ENCODE measurements at places on chromosomes 3 and 15.

DNA sequence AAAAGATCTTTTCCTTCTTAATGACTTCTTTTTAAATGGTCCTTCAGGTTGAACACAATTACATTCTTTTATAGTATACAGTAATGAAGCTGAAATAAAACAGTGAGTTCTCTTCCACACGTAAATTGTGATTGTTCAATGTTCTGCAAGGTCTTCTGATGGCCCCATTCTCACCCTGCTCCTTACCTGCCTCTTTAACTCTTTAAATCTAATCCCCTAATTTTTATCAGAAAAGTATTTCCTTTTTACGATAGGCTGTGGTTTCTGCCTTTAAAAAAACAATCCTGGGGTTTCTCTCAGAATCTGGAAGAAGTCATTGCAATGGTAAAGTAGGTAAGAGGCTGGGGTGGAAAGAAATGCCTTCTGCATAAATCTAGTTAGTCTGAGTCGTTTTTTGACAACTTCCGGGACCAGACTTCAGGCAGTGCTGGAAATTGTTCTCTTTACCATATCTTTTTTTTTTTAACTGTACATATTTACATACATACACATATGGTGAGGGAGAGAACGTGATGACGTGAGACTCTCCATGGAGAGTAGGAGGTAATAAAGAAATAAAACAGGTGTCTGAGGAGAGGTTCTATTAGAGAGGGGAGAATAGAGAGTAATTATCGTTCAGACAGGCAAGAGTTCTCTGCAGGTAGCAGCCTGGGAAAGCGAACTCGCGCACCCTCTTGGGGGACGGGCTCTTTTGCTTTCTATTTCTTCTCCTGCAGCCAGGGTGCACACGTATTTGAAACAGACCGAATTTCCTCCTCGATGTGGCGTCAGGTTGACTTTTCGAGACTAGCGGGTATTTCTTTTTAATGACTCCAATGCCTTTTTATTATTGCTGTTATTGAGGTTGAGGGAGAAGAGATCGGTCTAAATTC lies at the start of gene SIDT1:
Gene SIDT1, plus strand, starts transcription at position 730 of the 872 bp plus-strand sequence. CDS start 467 bp downstream, outside the sequence.
- DNase-seq, result peak; percentile 46

DNA sequence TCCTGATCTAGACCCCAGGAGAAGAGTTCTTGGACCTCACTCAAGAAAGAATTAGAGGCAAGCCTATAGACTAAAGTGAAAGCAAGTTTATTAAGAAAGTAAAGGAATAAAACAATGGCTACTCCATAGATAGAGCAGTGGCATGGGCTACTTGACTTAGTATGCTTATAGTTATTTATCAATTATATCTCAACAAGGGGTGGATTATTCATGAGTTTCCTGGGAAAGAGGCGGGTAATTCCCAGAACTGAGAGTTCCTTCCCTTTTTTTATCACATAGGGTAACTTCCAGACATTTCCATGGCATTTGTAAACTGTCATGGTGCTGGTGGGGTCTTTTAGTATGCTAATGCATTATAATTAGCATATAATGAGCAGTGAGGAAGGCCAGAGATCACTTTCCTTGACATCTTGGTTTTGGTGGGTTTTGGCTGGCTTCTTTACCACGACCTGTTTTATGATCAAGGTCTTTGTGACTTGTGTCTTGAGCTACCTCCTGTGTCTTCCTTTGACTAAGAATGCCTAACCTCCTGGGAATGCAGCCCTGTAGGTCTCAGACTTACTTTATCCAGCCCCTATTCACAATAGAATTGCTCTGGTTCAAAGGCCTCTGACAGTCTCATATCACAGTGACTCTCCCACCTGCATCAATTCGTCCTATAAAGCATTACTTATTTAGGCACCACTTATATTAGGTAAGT lies 35.3 kb upstream of the PLSCR2 start:
- no peak for DNase-seq

GRCh38 chr3:72009851-72010443 lies 225.0 kb upstream of the PROK2 start:
- DNase-seq, result no peak

DNA sequence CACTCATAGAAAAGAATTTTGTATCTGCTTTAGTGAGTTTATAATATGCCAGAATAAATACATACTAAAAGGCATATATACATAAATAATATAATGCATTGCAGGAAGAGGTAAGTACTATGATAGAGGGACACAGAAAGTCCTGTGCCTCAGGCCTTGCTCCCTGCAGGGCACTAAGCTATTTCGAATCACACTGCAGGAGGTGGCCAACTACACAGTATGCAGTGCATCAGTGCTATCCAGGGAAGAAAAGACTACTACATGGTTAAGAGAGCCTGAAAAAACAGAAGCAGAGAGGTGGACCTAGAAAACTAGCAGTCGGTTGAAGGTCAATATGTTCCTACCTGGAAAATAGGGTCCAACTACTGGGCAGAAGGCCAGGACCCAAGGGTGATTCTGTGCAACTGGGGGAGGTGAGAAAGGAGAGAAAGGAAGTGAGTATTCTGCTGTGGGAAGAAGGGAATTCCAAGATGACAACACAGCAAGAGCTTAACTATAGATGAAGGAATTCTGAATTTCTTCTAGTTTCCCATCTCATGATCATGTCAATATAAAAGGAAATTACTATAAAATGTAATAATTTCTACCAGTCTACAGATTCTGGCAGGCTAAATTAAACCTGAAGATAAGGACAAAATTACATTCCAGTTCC lies 218.0 kb downstream of the ZBTB20 start:
- no peak for DNase-seq

DNA sequence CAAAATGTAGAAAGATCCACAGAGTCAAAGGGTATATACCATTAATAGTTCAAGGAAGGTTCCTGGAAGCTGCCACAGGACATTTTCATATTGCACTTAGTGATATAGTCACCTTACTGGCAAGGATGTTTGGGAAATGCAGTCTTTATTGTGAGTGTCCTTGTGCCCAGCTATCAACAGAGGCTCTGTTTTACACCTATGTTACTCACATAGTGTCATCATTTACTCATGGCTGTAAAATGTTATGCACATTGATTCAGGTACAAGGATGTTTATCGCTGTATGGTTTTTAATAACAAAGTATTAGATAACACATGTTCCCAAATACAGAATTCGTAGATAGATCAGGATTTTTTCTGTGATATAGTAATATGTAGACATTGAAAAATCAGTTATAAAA lies 50.9 kb downstream of the ZPLD1 start:
- no peak for DNase-seq

- DNase-seq, result no peak
Measured at GRCh38 chr15:69914960-69915359, 182.8 kb downstream of the TLE3 start.

DNA sequence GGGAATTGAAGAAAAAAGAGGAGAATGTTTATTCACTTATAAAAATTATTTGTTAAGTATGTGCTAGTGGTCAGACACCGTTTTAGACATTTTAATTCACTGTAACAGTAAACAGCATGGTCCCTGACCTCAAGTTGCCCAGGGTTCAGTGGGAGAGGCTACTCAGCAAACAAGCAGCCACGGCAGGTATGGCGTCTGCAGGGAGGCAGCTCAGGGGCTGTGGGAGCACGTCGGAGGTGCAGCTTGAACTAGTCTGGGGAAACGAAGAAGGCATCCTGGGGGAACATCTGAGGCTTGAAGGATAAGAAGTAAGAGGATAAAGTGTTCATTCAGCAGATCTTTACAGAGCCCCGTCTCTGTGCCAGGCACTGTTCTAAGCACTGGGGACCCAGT lies 66.0 kb downstream of the CRTC3 start:
- no peak for DNase-seq

DNA sequence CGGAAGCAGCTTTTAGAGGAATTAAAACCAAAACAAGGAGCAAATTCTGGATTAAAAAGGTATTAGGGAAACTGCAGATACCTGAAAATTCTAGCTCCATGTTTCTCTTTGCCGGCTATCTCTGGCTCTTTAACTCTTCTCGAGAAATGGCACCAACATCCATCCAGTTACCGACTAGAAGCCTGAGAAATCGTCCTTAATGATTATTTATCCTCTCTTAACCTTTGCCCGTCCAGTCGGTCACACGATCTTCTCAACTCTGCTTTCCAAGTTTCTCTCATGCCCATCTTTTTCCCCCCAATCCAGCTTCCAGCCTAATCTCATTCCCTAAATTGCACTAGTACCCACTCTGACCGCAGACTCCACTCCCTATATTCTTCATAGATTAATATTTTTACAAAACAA lies 596 bp upstream of the SGO1 start:
- no peak for DNase-seq

Data from stimulated activated CD8-positive, alpha-beta memory T cell treated with anti-CD3 and anti-CD28 coated beads, Interleukin-15, amount 100 ng/mL, for 4 hours (primary cell).